ENCODE measurements at places on chromosomes 2 and 18. TPM values are rescaled to one million over a fixed set of nuclear protein-coding genes. Genes with fewer than 3 reads are reported as not detected.

DNA sequence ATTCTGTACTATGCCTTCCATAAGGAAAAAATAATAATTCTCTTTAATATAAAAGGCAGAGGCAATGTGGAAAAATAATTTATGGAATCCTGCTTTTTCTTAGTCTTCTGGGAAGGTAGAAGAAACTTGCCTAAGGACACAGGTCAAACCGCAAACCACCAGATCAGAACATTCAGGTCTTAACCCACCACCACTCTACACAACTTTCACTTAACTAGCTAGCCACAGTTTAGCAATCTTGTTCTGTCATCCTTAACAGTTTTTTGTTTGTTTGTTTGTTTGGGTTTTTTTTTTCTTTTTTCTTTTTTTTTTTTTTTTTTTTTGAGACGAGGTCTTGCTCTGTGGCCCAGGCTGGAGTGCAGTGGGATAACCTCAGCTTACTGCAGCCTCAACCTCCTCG, 70.6 kb downstream of the ACVR1 start:
- no peak overlapping the region for H3K27ac ChIP-seq
- H3K36me3 ChIP-seq, result peaks cover 8% of the 10 kb centered on the region
- DNase-seq, result no peak
- peaks cover 23% of the 10 kb centered on the region for H3K4me1 ChIP-seq

GRCh38 chr18:61753373-61753772, 139.4 kb downstream of the RNF152 start:
- no peak overlapping the region for H3K4me3 ChIP-seq
- DNase-seq, result no peak
- H3K27me3 ChIP-seq, result peaks cover 7% of the 10 kb centered on the region

DNA sequence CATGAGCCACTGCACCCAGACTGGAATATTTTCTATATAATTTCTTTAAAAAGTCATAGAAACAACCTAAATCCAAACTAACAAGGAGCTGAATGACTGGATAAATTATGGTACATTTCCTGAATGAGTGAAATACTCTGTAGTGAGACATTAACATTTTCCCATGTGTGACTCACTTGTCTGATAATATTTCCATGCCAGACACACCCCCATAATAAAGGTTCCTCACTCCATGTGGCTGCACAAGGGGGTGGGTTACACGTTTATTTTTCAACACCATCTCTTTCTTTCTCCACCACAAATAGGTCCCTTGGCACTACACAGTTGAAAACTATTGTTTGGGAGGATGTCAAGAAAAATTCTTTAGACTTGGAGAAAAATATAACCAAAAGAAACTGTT, 266.3 kb upstream of the LYPD1 start:
- no peaks in the 10 kb centered on the region for H3K4me1 ChIP-seq
- no peak overlapping the region for H3K4me3 ChIP-seq
- no peaks in the 10 kb centered on the region for H3K36me3 ChIP-seq
- H3K27me3 ChIP-seq, result no peaks in the 10 kb centered on the region
- no peak for DNase-seq

DNA sequence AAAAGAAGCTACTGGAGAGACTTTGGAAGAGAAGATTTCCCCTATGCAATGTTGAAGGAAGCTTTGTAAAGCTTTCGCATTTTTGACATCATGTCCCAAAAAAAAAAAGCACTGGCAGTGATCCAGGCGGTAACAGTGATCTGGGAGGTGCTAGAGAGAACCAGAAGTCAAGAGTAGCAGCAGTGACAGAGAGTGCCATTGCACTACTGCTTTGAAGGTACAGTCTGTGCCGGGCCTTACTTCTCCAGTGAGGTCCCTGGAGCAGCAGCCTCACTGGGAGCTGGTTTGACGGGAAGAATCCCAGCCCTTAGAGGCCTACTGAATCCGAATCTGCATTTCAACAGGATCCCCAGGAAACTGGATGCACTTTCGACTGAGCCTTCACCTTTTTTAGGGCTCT, 50.9 kb upstream of the ATL2 start:
- no peak overlapping the region for H3K27ac ChIP-seq
- DNase-seq, result no peak
- no peaks in the 10 kb centered on the region for H3K4me1 ChIP-seq
- no peaks in the 10 kb centered on the region for H3K36me3 ChIP-seq
- H3K27me3 ChIP-seq, result no peaks in the 10 kb centered on the region

GRCh38 chr2:237257471-237257951, 156.5 kb downstream of the COL6A3 start:
- no peaks in the 10 kb centered on the region for H3K4me1 ChIP-seq
- peaks cover 17% of the 10 kb centered on the region for H3K27me3 ChIP-seq
- H3K27ac ChIP-seq, result no peak overlapping the region
- no peak overlapping the region for H3K4me3 ChIP-seq
- no peak for DNase-seq

DNA sequence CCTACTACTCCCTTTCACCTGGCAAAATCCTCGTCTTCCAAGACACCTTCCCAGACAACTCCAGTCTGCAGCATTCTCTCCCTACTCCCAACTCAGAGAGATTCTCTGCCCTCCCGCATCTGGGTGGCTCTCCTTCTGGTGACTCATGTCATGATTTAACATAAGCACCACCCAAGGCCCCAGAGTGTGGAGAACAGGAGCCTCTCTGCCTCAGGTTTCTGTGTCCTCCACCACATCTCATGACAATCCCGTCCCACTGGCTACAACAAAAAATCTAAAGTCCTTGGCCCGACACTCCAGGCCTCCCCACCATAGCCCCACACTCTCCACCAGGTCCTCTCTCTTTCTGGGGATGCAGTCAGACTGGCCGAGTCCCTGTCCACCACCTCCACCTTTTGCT, 197.1 kb downstream of the BCL11A start:
- no peaks in the 10 kb centered on the region for H3K27me3 ChIP-seq
- peak overlapping the region; percentile 3 for H3K4me3 ChIP-seq

Gene AFF3
- total RNA-seq, result 0.39 TPM

Gene CNGA3
- total RNA-seq, result not detected

Gene COL3A1
- total RNA-seq, result not detected

All from activated T-cell treated with anti-CD3 and anti-CD28 coated beads, Interleukin-2, amount 50 U/mL, for 72 hours (primary cell).